ENCODE measurements at places on chromosomes 5 and 9.

DNA sequence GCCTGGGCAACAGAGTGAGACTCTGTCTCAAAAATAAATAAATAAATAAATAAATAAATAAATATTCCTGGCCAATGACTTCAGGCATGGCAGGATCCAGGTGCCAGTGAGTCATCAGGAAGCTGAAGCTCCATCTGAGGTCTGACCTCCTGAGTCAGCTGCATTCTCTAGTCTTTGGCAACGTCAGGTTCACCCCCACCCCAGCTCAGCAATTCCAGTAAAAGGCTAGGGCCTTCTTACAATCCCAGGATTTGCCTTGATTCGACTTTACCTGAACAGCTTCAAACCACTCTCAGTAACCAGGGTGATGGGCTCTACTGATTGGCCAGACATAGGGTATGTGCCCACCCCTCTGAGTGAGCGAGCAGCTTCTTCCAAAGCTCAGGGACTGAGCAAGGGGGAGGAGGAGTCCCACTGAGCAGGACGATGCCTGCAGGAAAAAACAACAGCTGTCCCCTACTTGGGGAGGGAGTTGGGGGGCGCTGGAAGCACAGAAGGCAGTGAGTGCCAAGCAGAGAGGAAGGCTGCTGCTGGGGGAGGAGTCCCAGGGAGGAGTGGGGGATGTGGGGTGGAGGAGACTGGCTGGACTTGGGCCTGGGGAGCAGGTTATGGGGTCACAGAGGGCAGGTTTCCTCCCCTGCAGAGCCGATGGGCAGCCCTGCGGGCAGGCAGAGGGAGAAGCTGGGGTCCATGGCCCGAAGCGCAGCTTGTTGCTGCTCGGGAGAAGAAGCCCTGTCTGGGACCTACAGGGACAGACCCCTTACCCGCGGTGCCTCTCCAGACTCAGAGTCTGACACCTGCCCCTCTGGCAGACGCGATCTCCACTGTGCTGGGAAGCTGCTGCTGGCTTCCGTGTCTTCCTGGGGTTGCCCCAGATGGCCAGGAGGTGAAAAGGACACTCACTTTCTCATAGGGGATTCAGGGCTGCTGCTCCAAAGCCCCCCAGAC is 25.9 kb upstream of the UNC5A start:
- DNase-seq: peak; percentile 90

GRCh38 chr5:87541033-87541432 is 128.3 kb upstream of the CCNH start:
- peak; percentile 97 for DNase-seq

- no peak for DNase-seq
Observed at GRCh38 chr5:68381909-68382308, 166.4 kb downstream of the PIK3R1 start.

GRCh38 chr5:38207343-38207742 is 51.0 kb upstream of the EGFLAM start:
- no peak for DNase-seq

DNA sequence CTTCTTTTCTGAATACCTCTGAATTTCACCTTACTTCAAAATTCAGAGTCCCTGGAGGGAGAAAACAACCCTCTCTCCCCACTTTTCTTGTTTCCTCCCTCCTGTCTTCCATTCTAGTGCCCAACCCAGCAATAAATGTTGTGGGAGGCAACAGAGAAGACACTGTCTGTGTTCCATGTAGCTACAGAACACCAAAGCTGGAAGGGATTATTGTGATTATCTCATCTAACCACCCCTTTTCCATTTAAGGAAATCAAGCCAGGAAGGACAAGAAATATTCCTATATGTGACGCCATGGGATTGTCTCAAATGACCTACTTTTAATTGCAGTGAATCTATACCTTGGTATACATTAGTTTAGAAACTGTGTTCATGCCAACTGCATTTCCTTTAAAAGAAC is 476.6 kb upstream of the TNC start:
- DNase-seq: no peak

- DNase-seq: no peak
Observed at GRCh38 chr5:135921388-135921787, 25.7 kb upstream of the IL9 start.

DNA sequence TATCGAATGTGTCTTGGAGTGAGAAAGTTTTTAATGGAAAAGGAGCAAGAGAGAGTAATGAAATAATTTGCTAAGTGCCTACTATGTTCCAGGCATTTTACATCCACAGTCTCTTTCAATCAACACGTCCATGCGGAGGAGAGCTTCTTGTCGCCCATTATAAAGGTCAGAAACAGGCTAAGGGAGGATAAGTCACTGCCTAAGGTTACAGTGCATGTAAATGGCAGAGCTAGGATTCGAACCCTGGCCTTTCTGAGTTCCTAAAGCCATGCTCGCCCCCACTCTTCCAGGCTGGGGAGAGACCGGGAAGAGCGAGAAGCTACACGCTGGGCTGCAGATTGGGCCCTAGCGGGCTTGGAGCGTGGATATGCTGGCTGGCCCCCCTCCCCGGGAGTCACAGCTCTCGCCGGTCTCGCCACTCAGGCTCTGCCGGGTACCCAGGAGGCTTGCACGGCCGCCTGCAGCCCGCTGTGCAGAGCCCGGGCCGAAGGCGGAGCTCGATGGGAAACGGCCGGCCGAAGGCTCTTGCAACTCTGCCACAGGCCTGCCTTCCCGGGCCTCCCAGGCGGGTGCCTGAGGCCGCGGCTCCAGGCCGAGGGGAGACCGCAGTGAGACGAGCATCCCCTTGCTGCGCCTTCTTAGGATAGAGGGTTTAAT is 775 bp upstream of the LHX2 start:
- peak; percentile 46 for DNase-seq

DNA sequence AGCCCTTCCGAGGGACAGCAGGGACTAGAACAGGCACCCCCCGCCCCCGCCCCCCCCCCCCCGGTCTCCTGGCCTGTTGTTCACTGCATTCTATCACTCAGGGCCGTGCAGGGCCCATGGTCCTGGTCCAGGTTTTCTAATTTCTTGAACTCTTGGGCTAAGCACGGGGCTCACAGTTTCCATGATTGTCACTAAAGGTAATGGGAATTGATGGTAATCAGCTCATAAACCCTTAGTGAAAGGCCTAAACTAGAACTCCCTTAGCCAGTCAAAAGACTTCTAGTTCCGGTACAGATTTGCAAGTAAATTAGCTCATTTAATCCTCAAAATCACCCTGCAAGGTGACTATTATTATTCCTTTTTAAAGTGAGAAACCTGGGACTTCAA is 14.7 kb upstream of the PWWP2A start:
- no peak for DNase-seq

DNA sequence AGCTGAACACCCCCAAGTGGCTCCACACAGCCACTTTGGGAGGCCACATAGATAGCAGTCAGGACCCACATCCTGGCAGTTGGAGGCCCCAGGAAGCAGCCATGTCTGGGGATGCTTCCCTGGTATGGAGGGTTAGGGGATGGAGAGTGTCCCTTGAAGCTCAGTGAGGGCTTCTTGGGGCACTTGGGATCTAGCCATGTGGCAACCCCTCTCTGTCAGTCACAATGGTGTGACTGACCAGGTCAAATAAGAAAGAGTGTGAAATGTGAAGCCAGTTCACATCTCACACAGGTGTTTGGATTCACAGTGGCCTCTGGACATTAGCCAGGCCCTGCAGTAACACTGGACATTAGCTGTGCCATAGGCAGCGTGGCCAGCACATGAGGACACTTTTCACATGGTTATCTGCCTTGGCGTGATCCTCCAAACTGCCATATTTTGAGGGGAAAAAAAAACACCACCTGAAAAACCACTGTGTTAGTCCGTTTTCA is 53.9 kb upstream of the IL17B start:
- DNase-seq: no peak

GRCh38 chr9:14402583-14402982 is 88.6 kb upstream of the NFIB start:
- peak; percentile 48 for DNase-seq

DNA sequence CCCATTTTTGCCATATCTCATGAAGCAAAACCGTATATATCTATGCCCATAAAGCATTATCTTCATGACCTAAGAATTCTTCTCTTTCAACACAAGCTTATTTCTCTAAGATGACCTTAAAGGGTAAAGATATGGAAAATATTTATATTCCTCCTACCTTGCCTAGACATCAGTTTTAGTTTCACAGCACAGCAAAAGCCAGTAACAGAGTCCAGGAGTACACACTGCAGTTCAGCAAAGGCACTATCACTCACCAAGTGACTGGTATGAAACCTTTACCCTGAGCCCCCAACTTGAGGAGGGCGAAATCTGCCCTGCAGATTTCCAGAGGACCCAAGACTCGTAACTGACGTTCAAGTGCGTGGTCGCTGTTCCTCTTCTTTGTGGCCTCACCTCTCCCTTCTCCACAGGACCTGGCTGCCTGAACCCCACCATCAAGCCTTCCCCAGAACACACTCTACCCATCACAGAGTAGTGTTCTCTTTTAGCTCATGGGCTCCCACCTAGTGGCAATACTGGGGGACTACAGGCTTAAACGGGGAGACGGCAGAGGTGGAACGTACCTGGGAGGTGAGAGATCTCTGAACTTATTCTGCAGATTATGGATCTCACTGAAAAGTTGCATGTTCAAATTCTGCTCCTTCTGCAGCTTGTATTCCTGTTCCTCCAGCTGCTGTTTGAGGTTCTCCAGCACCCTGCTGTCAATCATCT is 141.0 kb downstream of the CDK5RAP2 start:
- DNase-seq: peak; percentile 69

- no peak for DNase-seq
Observed at GRCh38 chr9:20990867-20991266, 40.6 kb downstream of the HACD4 start.

DNA sequence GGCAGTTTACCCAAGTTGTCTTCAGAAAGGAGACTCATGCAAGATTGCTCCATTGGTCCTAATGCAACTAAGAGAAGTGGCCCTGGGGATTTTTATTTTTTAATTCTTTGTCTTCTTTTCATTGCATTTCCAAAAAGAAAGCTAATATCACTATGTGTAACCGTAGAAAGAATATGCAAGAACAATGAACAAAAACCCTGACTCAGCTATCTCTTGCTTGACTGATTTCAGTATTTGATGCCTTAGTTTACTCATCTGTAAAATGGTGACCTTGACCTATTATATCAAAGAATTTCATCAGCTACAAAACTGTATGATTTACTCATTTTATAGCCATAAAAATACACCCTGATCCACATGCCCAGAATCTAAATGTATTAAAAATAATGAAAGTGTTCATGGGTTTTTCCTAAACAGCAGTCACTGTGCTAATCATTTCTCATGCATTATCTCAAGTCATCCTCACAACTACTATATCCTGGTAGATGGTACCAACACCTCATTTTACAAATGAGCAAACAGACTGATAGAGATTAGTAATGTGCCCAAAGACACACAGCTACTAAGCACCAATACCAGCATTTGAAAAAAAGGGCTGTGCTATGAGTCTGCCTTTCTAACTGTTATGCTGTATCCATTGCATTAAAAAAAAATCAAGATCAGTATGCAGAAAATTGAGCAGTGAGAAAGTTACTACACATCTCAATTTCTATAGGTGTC is 185.7 kb downstream of the MLLT3 start:
- DNase-seq: no peak

DNA sequence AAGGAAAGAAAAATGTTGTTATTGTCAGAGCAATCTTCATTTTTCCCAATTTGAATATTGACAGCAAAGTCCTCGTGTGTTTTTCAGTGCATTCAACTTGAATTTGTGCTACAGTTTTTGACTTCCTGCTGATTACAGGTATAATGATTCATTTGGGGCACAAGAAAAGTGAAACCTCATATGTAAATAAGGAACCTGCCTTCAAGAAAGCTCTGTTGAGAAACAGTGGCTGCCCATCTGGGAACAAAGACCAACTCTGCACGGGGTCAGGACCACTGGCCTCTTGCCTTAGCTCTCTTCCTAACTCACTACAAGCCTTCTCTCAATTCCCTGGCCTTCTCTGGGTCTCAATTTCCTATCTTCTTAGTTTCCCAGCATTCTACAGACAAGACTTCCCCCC is 21.0 kb downstream of the TIMD4 start:
- peak; percentile 17 for DNase-seq

- peak; percentile 91 for DNase-seq
Observed at GRCh38 chr5:133792024-133792423, 176.4 kb downstream of the C5orf15 start.

DNA sequence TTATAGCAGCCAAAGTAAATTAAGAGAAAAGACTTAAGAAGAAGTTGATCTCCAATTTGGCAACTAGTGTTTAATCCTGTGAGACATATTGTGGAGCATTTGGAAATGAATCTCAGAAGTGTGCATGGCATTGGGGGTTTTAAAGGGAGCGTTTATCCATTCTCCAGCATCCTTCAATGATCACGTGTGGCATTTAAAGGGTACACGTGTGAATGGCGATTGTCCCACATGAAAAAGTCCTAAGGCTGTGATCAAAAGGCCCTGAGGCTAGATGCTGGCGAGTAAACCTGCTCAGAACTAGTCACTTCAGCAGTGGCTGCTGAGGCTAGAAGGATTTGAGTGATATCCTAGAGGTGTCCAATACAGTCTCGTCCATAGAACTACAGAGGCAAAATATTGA is 315.6 kb upstream of the CDH9 start:
- no peak for DNase-seq

GRCh38 chr5:54821445-54822323 is 163.7 kb downstream of the ESM1 start:
- DNase-seq: no peak

DNA sequence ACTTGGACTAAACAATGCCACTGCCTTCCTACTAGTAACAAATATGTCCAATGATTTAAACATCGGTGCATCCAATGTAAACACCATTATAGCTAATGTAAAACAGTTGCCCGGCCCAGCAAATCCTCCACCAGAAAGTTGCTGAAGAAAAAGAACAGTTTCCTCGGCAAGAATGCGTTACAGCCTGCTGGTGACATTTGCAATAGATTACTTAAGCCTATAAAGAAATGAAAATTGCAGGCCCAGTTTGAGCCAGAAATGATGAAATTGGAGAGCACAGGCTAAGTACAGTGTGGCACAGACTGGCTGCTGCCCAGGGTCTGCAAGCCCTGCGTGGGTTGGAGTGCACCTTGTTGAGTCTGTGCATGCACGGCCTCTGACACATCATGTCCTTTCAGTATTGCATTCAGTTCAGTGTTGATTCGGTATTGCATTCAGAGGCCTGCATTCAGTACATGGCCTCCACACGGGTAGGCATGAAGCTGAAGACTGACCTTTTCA is 406.0 kb upstream of the KLF4 start:
- DNase-seq: no peak

GRCh38 chr5:72302171-72302570 is 17.9 kb downstream of the MRPS27 start:
- no peak for DNase-seq

DNA sequence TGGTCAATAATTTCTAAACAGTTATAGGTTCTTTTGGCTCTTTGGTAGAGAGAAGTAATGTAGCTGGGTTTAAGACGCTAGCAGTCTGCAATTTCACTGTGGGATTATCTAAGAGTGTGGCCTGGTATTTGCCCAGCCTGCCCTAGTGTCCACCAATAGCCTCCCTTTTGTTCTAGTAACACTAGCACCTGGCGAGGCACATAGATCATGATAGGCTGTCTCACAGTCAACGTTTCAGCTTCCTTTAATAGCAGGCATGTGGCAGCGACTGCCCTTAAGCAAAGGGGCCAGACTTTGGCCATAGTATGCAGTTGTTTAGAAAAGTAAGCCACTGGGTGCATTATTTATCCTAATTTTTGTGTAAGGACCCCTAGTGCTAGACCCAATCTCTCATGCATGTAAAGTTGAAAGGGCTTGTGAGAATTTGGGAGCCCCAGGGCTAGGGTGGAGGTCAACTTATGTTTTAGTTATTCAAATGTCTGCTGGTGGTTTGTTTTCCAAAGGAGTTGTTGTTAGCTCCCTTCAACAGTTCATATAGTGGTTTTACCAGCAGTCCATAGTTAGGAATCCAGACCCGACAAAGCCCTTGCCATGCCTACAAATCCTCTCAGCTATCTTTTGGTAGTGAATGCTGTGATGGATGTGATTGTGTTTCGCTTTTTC is 274.3 kb downstream of the HTR1A start:
- DNase-seq: peak; percentile 24

GRCh38 chr9:131117121-131117761 is 8.1 kb upstream of the NUP214 start:
- DNase-seq: peak; percentile 45

Measured in NCI-H69 (cell line).